Fibroblast of skin of back (primary cell): ENCODE measurements at places on chromosomes 4 and X.

GRCh38 chr4:175560604-175561003 is 251.5 kb downstream of the GPM6A start:
- peak; percentile 26 for DNase-seq

DNA sequence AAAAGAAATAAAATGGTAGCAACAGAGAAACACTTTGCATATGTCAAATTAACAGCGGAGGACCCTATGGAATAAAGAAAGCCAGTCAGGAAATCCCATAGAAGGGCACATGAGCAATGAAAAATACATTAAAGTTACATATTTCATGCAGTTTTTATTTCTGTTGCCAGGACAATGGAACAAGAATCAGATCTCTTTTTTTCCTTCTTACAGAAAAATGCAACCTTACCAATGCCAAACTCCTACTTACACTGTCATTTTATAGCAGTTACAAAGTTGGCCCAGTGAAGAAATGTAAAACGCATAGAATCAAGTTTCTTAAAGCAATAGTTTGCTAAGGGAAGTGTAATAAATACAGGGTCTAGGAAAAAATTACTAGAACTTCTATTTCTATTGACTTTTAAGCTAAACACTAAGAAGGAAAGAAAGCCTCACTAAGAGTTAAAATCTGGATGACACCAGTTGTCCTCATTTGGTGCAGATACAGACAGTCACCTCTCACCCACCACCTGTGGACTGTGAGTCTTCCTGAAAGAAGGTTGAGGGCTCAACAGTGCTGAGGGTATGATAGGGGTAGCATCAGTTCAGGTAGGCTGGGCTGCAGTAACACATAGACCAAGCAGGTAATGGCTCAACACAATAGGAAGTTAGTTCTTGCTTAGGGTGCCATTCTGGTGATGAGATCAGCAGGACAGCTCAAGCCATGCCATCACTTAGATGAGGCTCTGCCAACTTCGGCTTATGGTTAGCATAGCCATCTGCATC is 224.6 kb downstream of the ANAPC10 start:
- no peak for DNase-seq

GRCh38 chrX:40644821-40645358 is 2.5 kb downstream of the CXorf38 start:
- DNase-seq: peak; percentile 75

- peak; percentile 41 for DNase-seq
These were observed at the start of gene TRIML2 for GRCh38 chr4:188109157-188109755. TRIML2 (minus strand) TSS chr4:188109603; CDS start chr4:188105368, 4,235 bp downstream.

- peak; percentile 46 for DNase-seq
These were observed 32.8 kb upstream of the ADAD1 start for GRCh38 chr4:122346036-122346435.

DNA sequence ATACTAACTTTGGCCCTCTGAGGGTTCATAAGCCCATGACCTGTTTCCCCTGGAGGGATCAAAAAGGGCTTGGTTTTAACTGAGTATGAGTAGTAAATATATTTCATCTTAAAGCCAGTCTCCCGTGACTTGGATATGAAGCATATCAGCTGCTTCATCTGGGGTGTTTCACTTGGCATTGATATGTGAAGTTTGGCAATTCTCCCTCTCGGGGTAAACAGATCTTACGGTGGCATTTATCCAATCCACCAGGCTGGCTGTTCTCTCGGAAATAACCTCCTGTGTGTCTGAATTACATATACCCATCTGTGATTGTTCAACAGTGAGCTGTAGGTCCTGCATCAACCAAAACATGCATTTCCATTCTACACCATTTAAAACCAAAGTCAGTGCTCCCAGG is 130.7 kb downstream of the ADAM29 start:
- no peak for DNase-seq

DNA sequence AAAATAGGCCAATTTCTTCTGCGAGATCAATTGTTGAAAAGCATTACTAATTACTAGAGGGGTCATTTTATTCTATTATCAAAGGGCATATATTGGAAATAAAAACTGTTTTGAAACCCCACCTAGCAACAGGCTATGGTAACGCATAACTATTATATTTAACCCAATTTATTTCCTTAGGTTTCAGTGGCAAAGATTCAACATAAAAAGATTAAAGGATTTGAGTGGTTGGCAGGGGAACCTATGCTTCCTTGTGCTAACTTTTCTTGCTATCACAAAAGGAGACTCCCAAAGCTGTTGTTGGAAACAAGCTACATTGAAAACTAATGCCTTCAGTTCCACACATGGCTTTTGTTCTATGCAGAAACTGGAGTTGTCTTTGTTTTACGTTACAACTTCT is 166.9 kb upstream of the KLF3 start:
- DNase-seq: no peak

DNA sequence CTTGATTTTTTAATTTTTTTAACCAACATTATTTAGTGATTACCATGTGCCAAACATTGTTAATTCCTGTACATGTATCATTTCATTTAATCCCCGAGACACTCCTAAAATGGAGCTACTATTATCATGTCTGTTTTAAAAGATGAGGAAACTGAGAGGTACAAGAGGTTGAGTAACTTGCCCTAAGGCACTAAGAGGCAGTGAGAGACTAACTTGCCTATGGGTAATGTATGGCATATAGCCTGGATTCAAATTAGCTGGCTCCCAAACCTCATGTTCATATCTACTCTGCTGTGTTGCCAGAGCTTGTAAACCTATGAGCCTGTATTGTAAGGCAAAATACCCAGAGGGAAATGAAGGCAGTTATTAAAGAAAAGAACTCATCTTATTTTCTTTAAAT is 443.6 kb downstream of the IL15 start:
- DNase-seq: no peak

DNA sequence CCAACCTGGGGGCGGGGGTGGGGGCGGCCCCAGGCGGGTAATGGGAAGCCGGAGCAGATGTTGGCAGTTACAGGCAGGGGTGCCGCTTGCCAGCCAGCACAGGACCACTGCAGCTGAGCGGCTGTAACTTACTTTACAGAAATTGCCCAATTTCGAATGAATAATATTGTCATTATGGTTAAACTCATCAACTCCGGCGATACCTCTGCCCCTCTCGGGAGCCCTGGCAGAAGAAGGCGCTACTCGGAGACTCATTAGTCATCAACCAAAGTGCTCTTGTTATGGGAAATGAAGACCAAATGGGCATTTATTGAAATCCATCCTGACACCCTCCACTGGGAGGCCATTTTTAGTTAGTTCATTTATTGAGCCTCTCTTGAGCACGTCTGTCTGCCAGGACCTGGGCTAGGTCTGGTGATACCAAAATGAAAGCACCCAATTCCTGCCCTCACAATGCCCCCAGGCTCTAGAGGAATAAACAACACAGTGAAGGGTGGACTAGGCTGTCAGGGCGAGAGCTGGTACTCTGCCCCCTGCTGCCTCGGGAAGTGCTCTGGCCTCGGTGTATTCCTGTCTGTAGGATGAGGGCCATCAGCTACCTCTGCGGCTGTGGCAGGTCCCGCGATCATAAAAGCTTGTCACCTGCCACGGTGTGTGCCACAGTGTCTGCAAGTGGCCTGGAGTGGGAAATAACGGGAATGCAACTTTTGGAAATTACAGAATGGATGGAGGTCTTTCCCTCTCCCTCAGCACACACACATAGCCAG is 159.1 kb upstream of the PSAPL1 start:
- no peak for DNase-seq

GRCh38 chr4:165656399-165656798 is 216.6 kb upstream of the TLL1 start:
- DNase-seq: no peak

- DNase-seq: no peak
These were observed 197.0 kb downstream of the FAT4 start for GRCh38 chr4:125511715-125512114.

DNA sequence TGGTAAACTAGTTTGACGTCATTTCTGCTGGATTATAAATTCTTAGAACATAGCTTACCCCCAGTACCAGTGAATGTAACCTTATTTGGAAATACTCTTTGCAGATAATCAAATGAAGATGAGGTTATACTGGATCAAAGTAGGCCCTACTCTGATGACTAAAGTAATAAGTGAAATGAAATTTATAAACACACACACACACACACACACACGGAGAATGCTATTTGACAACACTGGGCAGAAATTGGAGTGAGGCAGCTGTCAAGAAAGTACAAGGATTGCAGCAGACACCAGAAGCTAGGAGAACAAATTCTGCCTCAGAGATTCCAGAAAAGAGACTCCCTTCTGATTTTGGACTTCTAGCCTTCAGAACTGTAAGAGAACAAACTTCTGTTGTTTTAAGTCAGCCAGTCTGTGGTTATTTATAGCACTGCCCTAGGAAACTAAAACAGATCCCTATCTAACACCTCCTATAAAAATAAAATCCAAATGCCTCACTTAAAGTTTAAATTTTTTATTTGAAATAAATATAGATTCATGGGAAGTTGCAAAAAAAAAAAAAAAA is 448.6 kb downstream of the PCDH18 start:
- DNase-seq: peak; percentile 20

- DNase-seq: peak; percentile 96
These were observed 70.7 kb upstream of the DCLK2 start for GRCh38 chr4:150007512-150007911.

GRCh38 chrX:39938466-39938865 is 159.3 kb downstream of the BCOR start:
- no peak for DNase-seq

DNA sequence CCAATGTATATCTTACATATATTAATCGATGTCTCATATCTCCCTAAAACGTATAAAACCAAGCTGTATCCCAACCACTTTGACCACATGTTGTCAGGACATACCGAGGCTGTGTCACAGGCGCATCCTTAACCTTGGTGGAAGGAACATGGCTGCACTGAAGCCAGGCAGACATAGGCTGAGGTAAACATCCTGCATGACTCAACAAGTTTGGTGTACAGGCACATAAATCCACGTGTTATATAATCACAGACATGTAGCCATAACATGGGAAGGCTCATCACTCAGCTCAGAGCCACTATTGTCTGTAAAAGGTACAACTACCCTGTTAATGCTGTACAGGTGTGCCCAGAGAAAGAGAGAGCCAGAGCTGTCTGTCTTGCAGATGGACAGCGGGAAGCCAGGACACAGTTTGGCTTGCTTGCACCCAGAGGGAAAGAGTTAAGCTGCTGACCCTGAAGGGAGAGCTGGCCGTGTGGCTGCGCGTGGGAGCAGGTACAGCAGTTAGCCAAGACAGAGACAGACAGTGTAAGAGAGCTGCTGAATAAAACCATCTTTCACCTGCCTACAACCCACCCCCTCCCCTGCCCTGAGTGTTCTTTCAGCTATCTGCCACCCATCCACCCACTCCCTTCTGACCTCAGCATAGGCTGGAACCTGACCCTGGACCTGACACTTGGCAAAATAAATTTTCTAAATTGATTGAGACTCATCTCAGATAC is 22.3 kb upstream of the ZBTB33 start:
- no peak for DNase-seq

DNA sequence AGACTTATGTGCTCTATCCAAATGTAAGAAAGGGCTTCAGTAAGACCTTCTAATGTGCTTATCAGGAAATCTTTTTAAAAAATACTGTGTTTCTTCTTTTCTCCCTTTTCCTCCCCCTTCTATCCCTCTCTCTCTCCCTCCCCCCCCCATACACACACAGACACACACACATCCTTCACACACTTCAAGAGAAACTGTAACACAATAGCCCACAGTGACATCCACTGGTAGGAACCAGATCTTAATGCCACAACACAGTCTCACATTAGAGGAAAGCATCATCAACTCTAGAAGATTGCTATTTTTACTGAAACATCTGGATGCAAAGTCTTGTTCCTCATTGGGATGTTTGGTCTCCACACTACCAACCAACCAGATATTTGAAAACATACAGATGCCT is 4.6 kb downstream of the PCDH19 start:
- no peak for DNase-seq

GRCh38 chrX:23788521-23788920 is 5.5 kb downstream of the SAT1 start:
- no peak for DNase-seq

- DNase-seq: peak; percentile 90
These were observed 37.1 kb upstream of the SETD7 start for GRCh38 chr4:139593091-139593564.

DNA sequence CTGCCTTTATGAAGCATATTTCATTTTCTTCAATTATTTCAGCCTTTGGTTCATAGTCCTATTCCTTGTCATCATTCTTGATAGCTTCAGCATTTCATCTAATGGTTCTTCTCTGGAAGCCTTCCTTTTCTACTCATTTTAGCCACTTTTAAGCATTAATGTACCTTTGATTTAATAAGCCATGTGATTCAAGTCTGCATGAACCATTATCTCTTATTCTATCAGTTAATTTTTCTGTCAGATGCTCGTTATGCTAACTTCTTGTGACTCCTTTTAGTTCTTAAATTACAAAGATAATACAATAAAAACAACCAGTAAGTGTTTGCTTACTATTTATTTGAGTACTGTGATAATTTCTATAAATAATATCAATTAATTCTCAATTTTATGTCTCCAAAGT is 210.1 kb upstream of the MAB21L2 start:
- no peak for DNase-seq

GRCh38 chrX:65241059-65241721 is 264.9 kb upstream of the ZC4H2 start:
- DNase-seq: no peak

GRCh38 chr4:6112606-6113290 is 87.6 kb downstream of the JAKMIP1 start:
- DNase-seq: no peak

- no peak for DNase-seq
These were observed 624.0 kb upstream of the IGFBP7 start for GRCh38 chr4:57734104-57734670.

- DNase-seq: no peak
These were observed 9.2 kb upstream of the SYNPO2 start for GRCh38 chr4:118879409-118879808.

DNA sequence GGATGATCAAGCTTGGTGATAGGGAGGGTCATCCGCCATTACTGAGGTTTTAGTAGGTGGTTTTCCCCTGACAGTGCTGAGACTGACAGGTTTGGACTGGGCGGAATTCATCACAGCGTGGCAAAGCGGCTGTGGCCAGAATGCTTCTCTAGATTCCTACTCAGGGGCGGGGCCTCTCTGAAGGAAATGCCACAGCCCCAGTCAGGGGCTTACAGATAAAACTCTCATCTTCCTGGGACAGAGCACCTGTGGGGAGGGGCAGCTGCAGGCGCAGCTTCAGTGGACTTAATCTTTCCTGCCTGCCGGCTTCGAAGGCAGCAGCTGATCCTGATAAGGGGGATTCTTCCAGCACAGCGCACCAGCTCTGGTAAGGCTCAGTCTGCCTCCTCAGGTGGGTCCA is 316.7 kb downstream of the RPA4 start:
- DNase-seq: no peak

DNA sequence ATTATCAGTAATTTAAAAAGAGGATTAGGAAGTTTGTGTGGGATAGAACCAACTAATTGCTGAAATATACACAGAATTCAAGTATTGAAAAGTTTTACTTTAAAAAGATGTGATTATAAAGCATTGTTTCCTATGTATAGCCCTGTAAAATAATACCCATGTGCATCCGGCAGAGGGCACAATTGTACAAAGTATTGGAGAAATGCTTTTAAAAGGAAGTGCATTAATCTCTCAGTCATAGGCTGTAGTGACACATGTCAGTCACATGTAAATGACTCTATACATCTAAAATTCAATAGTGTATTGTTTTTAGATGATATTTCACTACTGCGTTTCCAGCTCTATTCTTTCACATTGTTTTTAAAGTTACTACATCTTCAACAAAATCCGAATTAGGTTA is 9.7 kb upstream of the GEMIN8 start:
- DNase-seq: peak; percentile 40

GRCh38 chrX:3680459-3680858 is 33.0 kb downstream of the PRKX start:
- DNase-seq: no peak

- no peak for DNase-seq
These were observed 1601.5 kb upstream of the PCDH10 start for GRCh38 chr4:131547506-131547981.

GRCh38 chrX:103585411-103586313 is at the start of gene TCEAL4:
TCEAL4 (plus strand) TSS chrX:103585515; CDS start chrX:103586676, 1,161 bp downstream.
- DNase-seq: peak; percentile 28
